Activated CD4-positive, CD25-positive, alpha-beta regulatory T cell (primary cell): ENCODE measurements at places on chromosomes 4 and X.

GRCh38 chr4:86032476-86033022 lies 327.3 kb downstream of the MAPK10 start:
- no peak for DNase-seq

GRCh38 chr4:188839704-188840103 lies 700.5 kb downstream of the TRIML1 start:
- no peak for DNase-seq

- DNase-seq, result no peak
Observed at GRCh38 chrX:65508851-65509250, 25.7 kb downstream of the LAS1L start.

DNA sequence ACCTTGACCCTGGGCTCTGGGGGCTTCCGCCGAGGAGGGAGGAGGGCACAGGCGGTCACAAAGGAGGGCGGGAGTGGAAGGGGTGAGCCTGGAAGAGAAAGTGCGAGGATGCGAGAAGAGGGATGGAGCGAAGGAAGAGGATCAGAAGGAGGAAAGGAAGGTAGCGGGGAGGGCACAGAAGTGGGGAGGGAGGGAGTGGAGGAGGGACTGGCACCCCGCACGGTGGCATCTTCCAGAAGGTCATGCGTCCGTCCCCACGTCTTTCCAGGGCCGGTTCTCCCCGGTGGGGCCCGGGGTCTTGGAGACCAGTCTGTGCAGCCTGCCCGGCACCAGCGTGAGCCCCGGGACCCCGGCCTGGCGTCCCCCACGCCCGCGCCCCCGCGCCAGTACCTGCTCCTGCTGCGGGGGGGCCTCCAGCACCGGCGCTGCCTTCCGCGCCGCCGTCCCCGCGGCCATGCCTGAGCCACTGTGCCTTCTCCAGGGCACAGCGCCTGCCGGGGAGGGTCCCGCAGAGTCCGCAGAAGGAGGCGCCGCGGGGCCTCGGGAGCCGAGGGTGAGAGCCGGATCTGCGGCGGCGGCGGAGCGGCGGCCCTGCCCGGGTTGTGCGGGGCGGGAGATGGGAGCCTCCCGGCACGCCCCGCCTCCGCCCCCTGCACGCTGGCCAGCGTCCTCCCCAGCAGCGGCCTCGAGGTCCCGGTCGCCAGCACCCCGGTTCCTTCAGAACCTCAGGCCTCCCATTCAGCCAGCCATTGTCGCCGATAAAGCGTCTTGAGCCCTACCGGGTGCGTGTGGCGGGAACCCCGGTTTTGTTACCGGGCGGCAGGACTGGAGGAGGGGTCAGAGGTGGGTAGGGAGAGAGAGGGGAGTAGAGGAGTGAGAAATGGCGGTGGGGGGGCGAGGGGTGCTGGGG lies at the start of gene RNF175:
Gene RNF175 (minus strand): TSS at position 618 of the 910 bp plus-strand sequence. CDS start 162 bp downstream, at position 456.
- DNase-seq, result no peak

DNA sequence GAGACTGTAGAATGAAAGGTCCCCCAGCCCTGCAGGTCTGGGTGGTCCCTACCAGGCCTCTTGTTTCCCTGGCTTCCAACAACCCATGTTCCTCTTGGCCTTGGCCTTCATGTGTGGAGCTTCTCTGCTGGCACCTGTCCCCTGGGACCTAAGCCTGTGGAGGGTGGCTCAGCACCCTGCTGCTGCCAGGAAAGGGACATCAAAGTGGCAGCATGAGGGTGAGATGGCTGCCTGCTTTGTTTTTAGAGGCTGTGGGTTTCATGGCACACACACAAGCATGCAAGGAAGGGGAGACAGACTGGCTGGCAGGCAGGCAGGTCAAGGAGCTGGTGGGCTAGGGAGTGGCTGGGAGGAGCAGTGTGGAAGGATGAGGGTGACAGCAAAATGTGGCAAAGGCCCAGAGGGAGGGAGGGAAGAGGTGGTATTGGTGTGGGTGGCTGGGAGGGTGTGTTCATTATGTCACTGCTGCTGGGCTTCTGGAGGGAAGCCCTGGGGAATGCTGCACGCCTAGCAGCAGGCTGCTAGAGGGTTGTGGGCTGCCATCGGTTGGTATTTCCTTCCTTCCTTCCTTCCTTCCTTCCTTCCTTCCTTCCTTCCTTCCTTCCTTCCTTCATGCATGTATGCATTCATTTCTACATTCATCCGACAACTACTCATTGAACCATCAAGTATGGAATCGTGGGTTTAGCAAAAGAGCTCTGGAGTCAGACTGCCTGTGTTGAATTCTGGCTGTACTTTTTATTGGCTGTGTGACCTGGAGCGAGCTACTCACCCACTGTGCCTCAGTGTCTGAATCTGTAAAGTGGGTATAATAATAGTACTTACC lies 128.7 kb upstream of the PJA1 start:
- no peak for DNase-seq

DNA sequence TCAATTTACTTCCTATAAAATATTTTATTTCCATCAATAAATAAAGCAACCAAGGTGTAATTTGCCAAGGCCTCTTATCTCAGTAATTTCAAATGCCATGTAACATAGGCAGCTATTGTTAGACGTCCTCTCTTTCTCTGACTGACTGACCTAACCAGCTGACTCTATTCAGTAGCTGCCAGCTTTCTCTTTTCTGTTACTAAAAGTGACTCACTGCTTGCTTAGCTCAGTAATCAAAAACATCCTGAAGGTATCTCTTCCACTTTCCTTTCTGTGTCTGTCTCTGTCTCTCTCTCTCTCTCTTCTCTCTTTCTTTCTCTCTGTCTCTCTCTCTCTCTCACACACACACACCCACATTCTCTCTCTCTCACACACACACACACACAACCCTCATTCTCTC lies 134.2 kb downstream of the SPOCK3 start:
- DNase-seq, result no peak

- no peak for DNase-seq
Observed at GRCh38 chrX:97168646-97169045, 284.9 kb downstream of the RPA4 start.

DNA sequence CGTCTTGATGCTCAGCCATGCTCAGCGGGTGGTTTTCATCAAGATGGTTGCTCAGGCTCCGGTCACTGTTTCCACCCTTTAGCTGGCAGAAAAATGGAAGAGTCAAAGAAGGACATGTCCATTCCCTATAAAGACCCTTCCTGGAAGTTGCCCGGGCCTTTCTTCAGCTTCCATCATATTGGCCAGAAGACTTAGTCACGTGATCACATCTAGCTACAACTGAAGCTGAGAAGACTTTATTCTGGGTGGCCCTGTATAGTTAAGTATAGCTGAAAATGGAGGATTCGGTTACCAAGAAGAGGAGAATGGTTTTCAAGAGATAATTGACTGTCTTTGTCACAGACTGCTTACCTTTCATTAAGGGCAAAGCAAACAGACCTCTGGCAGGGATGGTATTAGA lies 296.7 kb upstream of the CASK start:
- DNase-seq, result no peak

DNA sequence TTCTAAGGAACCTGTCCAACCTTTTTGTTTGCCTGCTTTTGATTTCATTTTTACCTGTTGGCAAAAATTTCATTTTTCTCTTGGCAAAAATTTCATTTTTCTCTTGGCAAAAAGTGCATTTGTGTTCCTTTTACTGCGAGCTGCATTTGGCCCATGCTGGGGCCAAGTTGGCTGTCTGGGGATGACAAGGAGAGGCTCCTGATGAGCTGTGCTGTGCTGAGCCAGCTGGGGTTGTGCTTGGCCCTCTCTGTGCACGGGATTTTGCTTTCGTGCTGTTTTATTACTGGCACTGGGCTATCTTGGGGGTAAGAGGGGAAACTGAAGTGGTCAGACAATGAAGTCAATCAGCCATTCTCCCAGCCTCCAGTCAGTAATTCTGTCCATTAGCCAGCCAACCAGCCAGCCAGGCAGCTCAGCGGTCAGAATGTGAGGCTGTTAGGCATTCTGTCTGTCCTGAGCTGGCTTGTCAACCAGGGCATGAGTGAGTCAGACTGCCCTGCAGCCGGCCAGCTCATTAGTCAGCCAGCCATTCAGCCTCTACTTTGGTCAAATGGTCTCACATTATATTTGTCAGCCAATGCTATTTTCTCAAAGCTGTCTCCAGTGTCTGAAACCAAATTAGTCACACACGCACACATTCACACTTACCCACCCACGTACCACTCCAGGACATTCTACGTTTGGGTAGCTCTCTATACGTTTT lies 56.9 kb upstream of the PRPS1 start:
- no peak for DNase-seq

GRCh38 chr4:113758372-113758771 lies 3.2 kb downstream of the CAMK2D start:
- DNase-seq, result no peak

- no peak for DNase-seq
Observed at GRCh38 chr4:100284129-100284880, 94.0 kb upstream of the DDIT4L start.

- no peak for DNase-seq
Observed at GRCh38 chr4:138222046-138222445, 20.1 kb downstream of the SLC7A11 start.

GRCh38 chr4:63583561-63583960 lies 825.7 kb downstream of the TECRL start:
- no peak for DNase-seq

GRCh38 chr4:183988874-183989273 lies 83.8 kb downstream of the STOX2 start:
- DNase-seq, result no peak

DNA sequence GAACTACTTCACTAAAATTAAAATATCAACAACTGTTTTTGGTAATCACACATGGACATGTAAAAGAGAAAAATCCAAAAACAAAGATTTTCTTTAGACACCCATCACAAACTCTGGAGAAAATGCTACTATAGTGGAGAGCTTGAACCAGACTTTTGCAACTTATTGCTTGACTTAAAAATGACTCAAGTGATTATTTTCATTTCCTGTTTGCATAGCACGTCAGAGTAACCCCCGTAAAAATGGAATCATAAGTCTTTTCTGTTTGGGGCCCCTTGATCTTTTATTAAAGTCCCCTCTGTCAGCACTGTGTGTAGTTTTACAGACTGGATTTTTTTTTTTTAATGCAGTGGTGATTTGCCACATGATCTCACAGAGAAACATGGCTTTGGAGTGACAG lies 79.5 kb downstream of the PRKG2 start:
- no peak for DNase-seq

DNA sequence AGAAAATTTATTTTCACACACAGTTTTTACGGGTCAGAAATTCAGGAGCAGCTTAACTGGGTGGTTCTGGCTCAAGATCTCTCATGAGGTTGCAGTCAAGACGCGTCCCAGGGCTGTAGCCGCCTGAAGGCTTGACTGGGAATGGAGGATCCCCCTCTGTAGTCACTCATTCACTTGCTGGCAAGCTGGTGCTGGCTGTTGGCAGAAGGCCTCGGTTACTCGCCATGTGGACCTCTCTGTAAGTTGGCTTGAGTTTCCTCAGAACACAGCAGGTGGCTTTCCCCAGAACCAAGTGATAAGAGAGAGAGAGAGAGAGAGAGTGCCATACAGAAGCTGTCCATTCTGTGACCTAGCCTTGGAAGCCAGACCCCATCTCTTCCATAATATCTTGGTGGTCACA lies 132.8 kb downstream of the DCLK2 start:
- no peak for DNase-seq

DNA sequence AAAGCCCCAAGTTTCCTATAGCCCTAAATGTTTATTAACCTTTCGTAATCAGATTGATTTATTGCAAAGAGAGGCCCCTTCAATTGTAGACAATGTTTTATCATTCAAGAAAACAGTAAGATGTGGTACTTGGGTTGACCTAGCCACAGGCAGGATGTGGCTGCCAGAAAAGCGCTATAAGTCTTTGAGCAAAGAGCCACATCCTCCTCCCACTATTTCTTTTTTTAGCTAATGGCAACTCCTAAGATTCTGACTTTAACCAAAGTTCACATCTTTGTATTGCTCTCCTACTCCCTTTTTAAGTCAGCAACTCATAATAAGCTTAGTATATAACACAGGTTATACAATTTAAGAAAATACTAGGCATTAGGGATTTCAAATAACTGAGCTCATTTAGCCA lies 70.7 kb upstream of the PPP3CA start:
- DNase-seq, result peak; percentile 14

- DNase-seq, result no peak
Observed at GRCh38 chrX:71669492-71669891, 2.1 kb downstream of the LOC101059915 start.

DNA sequence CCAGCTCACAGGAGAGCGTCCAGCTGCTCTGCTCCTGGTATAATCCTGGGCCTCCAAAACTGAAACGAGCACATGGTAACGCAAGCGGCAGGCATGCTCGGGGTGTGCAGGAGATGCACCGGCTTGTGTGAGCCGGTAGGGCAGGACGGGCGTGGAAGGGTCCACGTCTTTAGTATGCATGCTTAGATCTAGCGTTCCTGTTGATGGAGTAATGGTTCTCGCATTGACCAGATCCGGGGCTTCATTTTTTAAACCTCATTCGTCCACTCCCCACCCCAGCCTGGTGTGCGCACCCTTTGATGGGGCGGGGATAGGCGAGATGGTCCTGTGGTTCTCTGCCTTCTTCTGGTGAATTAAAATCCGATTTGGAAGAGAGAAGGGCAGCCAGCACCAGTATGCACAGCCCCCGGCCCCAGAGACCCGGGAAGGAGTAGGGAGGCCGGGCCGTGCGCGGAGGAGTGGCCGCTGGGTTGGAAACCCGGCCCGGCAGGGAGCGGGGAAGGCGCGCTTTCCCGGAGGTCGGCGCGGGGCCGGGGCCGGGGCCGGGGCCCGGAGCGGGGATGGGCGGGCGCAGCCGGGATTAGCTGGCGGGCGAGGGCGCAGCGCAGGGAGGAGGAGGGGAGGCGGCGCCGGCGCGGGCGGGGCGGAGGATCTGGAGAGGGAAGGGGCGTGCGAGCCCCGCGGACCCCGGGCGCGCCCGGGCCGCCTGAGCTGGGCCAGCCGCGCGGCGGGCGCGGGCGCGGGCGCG lies 39.9 kb downstream of the FAM149A start:
- DNase-seq, result peak; percentile 1

GRCh38 chr4:7309636-7310390 lies 117.5 kb downstream of the SORCS2 start:
- DNase-seq, result no peak

GRCh38 chr4:117154251-117154650 lies 68.9 kb upstream of the TRAM1L1 start:
- DNase-seq, result no peak

- peak; percentile 1 for DNase-seq
Observed at GRCh38 chr4:166842795-166843261, 391.5 kb downstream of the SPOCK3 start.

GRCh38 chr4:155143512-155143911 lies 64.9 kb upstream of the NPY2R start:
- DNase-seq, result no peak

- no peak for DNase-seq
Observed at GRCh38 chr4:168981460-168981859, 28.6 kb downstream of the CBR4 start.

- no peak for DNase-seq
Observed at GRCh38 chrX:115535844-115536243, 25.1 kb upstream of the PLS3 start.

GRCh38 chrX:47690175-47690574 lies 31.2 kb upstream of the UXT start:
- no peak for DNase-seq

- no peak for DNase-seq
Observed at GRCh38 chr4:76525751-76526150, 90.7 kb downstream of the SHROOM3 start.
